ENCODE measurements at places on chromosomes 1 and 21. TPM values are rescaled to one million over a fixed set of nuclear protein-coding genes. Genes with fewer than 3 reads are reported as not detected.

Gene VHLL
- not detected for total RNA-seq

Gene RGS8
- total RNA-seq, result not detected

Gene CFHR2
- total RNA-seq, result not detected

Gene ATP1A2
- 1.5 TPM for total RNA-seq

Gene SPATA45
- not detected for total RNA-seq

Gene TTLL7
- 5.8 TPM for total RNA-seq

Gene CNR2
- not detected for total RNA-seq

Gene WLS
- 38.9 TPM for total RNA-seq

Gene SLC5A9
- not detected for total RNA-seq

Gene CACNA1S
- total RNA-seq, result not detected

Gene PPM1J
- 2.5 TPM for total RNA-seq

Gene PDC
- not detected for total RNA-seq

Gene CD1B
- not detected for total RNA-seq

Gene PTAFR
- total RNA-seq, result 0.34 TPM

Gene SH2D2A
- 0.34 TPM for total RNA-seq

Gene SPRR2A
- total RNA-seq, result not detected

Gene PTGFRN
- total RNA-seq, result 7.0 TPM

Gene PDZK1
- under 0.01 TPM for total RNA-seq

Gene RASSF5
- 0.89 TPM for total RNA-seq

Gene CXADR
- 2.1 TPM for total RNA-seq

Gene SERPINC1
- 0.15 TPM for total RNA-seq

All from bronchus fibroblast of lung (primary cell).